ENCODE measurements at places on chromosomes 2 and 18.

- DNase-seq: no peak
Observed at GRCh38 chr2:85669549-85669948, 1.6 kb upstream of the SFTPB start.

GRCh38 chr2:50963734-50964133 lies 68.2 kb downstream of the NRXN1 start:
- DNase-seq: no peak

DNA sequence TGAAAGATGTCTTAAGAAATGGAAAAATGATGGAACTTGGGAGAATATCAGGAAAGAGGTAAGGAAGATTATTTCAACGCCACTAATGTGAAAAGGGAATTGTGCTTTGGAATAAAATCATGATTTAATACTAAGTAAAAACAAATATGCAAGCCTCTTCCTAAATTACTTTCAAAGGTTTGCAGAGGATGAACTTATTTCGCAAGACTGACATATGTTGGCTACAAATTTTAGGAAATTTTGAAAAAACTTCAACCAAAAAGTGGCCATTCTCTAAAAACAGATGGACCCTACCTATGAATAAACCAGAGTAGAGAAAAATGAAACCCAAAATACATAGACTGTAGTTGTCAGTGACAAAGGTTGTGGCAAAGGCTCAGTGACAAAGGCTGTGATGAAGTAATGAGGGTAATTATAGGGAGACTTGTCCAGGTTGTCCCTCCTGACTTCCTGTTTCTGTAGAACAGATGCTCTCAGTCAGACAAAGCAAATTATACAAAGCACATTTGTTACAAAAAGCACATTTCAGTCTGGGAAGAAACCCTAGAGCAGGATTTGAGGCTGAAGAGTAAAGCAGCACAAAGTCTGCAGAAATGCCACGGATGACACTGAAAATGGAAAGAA lies 39.5 kb downstream of the SFT2D3 start:
- no peak for DNase-seq

- no peak for DNase-seq
Observed at GRCh38 chr2:178508646-178509045, 28.4 kb downstream of the PLEKHA3 start.
